Stimulated activated naive CD4-positive, alpha-beta T cell treated with Interleukin-2 at 50 U/mL for 16 hours (primary cell): ENCODE measurements at places on chromosomes 11 and 22.

- DNase-seq: no peak
Observed at GRCh38 chr11:118531597-118532084, 649 bp downstream of the TMEM25 start.

DNA sequence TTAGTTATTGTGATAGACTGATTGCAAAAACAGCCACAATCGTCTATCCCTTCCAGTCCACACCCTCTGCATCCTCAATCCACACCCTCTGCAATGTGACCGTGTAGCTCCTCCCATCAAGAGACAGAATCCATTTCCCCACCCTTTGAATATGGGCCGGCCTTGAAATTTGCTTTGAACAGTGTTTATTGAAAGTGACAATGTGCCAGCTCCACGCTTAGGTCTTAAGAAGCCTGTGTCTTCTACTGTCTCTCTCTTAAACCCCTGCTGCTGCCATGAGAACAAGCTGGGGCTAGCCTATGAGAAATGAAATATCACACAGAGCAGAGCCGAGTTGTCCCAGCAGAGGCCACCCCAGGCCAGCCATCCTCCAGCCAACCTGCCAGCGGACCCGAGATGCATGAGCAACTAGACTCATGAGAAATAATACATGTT, 22.3 kb upstream of the MICAL2 start:
- no peak for DNase-seq

GRCh38 chr22:30806391-30806861, 111.8 kb downstream of the OSBP2 start:
- DNase-seq: no peak

GRCh38 chr11:1546077-1546535, 26.0 kb downstream of the DUSP8 start:
- no peak for DNase-seq

DNA sequence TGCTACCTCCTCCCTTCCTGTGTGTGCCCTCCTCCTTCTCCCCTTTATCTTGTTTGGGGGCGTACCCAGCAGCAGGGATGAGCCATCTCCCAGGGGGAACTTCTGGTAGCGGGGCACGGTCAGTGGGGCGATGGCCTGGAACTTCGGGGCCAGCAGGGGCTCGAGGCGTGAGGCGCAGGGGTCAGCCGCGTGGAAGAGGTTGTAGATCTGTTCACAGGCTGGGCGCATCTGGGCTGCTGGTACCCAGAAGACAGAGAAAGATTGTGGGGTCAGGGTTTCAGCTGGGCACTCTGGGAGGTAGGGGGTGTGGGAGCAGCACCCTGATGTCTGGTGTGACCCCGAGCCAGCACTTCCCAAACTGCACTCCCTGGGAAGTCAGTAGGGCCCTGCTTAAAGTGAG, 9.1 kb downstream of the PITPNM1 start:
- no peak for DNase-seq
